EL (cell line): ENCODE measurements at places on chromosomes 6 and 20.

- peak; percentile 78 for DNase-seq
These were observed 213.9 kb upstream of the STXBP5 start for GRCh38 chr6:146990284-146990683.

DNA sequence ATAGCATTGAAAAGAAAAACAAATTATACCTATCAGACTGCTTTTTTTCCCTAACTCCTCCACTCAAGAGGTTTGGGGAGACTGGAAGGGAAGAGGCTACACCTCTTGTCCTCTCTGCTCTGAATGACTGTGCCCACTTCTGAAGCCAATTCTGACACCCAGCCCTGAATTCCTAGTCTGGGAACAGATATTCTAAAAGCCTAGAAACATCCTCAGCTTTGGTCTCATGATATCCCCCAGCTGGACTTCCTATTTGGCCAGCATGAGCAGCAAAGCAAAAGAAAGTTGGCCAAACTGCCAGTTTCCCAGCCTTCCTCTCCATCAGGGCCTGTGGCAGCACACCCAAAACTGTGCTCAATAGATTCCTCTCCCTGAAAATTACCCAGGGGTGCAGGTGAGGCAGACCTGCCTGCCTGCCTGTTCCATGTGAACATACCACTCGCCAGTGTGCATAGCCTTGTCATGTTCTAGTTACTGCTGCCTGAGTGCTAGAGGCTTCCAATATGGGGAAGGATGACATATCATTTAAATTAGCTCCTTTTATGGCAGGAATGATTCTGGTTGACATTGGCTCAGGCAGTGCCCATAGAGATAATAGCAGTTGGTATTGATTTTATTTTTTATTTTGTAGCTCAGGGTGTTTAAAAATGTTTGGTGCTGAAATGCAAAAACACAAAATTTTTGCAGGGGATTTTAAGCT, 152.1 kb upstream of the RIN2 start:
- no peak for DNase-seq

DNA sequence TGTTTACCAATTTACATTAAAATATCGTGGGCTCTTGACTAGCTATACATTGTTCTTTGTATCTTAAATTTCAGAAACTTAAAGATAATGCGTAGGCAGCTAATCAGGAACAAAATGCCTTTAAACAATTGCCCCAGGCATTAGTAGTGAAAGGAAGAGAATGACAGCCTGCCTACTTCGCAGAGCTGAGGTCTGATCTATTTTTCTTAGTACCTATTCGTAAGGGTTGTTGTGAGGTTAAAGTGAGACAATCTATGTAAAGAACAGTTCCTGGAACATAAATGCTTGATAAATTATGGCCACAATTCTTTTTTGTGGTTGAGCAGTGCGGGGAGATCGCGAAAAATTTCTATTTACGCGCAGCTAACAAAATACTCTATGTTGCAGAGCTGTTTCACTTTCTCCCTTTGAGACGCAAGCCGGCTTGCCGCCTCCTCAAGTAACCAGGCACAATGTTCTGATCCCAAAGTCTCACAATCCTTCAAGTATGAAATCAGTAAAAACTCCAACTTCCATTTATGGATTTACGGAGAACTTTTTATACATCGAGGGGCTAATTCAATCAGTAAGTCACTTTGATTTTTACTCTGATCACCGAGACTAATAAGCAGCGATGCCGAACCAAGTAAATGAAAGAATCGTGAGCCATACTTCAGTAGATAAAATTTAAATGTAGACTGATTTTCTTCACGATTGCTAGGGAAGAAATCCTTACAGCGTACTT, 878 bp upstream of the PNRC1 start:
- DNase-seq: peak; percentile 65

DNA sequence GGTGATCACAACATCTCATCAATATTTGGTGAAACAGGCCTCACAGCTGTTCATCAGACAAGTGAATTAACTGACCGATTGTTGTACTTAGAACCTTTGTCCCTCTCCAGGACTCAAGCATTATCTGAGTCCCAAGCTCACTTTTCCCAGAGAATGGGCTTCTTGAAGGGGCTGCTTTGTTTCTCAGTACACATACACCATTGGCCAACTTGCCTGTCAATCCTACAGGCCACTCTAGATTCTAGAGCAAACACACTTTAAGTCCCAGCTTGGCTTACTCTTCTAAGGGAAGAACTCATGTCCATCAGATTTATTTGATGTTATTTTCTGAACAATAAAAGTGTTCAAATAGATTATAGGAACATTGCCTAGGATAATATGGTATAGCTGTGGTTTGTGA, 249.5 kb downstream of the BCKDHB start:
- no peak for DNase-seq

DNA sequence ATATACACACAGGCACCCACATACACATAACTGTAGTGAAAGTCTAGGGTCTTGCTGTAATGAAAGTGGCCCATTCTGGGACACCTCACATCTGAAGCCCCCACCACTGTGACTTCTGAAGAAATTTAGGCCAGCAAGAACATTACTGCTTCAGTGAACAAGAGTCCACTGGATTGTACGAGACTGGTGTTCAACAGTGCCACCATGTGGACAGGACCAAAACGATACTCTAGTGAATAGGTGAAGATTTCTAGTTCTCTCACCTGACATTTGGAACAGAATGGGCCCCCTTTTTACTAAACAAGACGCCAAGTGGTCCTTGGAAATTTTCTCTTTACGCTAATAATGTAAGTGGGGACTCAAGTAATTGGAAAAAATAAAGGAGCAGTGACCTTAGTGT, 156.9 kb downstream of the MAFB start:
- no peak for DNase-seq

DNA sequence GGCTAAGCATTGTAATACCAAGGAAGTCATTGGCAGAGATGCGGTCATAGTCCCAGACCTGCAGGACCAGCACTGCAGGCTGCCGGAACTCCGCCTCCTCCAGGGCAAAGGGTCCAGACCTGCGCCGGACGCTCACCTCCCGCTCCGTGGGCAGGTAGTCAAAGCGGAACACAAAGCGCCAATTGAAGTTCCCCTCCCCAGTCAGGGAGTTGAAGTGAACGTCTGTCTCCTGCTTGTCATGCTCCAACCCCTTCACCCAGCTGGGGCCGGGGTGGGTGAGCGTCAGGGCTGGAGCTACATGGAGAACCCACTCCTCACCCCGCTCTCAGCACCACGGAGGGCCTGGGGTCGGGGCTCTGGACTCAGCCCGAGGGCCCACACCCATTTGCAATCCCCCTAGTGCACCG, 18.2 kb downstream of the ERGIC3 start:
- DNase-seq: no peak

GRCh38 chr6:167550941-167551627, 226.2 kb downstream of the TTLL2 start:
- no peak for DNase-seq

DNA sequence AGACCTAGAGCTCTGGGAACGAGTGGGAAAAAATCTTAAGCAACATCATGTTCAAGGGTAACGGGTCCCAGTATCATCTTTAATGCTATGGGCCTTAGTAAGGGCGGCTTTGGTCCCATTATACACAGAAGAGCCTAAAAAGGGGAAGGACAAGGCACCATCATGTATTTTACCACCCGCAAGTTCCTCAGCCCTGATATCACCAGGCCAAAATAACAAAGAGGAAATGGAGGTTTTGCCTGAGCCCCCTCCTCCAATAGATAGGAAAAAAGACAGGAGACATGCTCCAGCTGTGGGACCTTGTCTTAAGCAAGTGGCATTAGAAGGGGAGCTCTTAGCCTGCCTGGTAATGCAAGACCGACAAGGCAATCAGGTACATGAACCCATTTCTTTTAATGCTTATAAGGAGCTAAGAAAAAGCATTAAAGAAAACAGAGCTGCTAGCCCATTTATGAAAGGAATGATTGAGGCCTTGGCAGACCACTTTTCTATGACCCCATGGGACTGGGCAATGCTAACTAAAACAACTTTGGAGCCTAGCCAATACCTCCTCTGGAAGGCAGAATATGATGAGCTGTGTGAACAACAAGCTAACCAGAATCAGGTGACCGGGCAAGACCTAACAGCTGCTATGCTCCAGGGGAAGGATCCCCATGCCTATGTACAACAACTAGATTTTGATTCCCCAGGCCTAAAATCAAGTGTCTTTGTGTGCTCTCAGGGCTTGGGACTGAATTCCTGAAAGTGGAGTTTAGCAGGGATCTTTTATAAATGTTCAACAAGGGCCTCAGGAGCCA, 23.2 kb downstream of the HLA-DPA1 start:
- DNase-seq: no peak

DNA sequence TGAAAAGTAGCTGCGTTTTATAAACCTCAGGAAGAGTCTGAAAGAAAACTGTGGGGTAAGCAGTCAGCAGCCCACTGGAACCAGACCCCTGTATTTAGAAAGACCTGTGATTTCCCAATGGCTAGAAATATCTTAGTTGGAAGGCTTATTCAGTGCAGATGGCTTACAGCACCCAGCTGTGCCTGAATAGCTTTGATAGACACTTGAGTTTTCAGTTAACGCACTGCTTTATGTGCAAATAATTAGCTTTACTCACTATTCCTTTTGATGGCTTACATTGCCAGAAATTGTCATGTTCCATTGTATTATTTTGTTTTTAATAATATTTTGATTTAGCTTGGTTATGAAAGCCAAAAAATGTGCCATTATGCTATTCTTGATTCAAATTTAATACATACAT, 465.3 kb upstream of the SYNCRIP start:
- no peak for DNase-seq

DNA sequence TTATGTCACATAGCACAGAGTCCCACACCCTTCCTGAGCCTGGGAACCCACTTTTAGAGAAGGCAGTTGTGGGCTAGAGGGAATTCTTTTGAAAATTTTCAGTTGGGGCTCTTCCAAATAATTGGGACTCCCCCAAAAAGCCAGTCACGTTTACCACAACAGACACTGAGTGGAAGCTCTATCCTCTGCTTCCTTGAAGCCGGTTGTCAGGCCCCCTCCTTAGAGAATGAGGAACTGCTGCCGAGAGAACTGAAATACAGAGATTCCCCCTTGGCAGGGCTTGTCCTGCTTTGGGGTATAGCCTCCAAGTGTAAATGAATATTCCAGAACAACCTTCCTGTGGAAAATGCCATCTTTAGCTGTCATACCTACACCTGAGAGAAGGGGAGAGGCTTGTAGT, 2.7 kb upstream of the JAG1 start:
- DNase-seq: no peak

DNA sequence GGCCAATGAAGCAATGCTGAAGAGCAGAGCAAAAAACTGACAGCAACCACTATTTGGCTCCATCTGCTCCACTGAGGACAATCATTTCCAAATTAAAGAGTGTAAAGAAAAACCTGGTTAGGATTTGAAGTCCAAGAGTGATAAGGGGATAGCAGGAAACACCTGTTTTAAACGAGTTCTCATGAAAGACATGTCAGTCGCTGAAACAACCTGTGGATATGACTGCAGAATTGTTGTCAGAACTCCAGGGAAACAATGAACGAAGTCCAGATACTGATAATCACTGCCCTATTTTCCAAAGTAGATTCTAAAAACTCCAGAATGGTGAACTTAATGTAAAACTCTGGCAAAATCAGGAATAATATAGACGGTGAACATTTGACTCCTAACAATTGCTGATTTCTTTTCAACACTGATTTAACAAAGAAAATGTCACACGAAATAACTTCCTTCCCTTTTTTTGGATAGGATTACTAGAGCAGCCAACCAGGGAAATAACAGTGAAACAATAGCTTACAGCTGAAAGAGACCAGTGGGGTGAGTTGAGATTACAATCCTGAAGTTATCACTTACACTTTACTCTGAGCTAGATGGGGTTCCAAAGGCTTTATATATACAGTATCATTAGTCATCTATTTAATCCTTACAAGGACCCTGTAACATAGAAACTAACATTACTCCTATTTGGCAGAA, 83.7 kb downstream of the ELOVL5 start:
- DNase-seq: no peak

- DNase-seq: no peak
These were observed 33.4 kb downstream of the EFCAB8 start for GRCh38 chr20:32891926-32892660.

GRCh38 chr20:9359561-9360308, 154.7 kb upstream of the LAMP5 start:
- DNase-seq: peak; percentile 66

DNA sequence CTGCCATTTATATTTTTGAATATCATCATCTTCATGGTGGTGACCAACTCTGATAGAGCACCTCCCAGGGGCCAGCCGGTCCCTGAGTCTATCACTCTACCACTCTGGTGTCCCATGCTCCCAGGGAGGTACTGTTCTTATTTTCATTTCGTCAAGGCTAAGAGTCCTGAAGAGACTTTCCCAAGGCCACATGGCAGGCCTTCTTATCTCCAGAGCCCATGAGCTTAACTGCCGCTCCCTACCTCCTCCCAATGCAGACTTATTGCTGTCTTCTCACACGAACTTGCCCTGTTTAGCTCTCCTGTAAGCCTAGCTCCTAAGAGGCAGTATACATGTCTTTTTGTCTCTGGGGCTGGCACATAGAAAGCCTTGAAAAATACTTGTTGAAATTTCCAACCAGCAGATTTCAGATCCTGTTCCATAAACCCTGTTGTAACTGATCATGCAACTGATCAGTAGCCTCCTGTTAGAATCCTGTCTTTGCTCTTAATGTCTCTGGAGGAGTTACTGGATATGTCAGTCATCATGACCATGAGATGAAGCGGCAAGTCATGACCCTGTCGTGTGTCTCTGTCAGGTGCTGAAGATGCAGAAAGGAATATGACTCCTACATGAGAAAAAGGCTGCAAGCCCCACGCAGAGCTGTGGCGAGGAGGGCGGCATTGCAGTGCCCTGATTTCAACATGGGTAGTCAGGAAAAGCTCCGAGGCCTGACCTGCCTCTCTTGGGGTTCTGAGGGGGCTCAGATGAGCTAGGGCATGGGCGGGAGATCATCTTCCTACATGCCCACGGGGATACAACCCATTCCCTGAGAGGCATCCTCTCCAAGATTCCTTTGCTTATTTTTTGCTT, 60.0 kb downstream of the TTI1 start:
- no peak for DNase-seq

DNA sequence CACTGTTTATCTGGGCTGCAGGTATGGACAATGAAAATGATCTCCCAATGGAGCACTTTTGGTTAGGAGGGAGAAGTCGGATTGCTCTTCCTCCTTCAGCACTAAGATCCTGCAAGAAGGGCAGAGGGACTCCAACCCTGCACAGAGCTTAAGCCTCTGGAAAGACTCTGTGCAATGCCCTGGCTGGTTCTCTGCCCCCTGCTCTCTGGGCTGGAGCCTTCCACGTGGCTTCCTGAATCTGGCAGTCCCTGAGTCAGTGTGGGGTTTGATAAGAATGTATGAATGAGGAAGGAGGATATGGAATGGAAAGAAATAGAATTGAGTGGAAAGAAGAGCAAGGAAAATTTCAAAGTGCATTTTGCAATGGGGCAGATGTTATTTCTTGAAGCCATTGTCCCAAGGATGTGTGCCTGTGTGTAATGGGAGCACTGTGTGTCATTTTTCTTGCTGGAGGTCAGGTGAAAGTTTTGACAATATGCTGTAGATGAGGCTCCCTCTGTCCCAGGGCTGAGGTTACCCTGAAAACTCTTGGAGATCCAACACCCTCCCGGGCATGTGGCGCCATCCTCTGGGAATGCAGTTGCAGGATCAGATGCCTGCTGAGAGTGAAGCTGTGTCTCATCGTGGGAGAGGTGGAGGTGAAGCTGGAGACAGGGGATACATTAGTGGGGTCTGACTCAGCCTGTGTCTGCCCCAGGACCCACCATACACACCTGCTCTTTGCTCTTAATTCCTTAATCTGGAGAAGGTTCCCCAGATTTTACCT, 16.3 kb upstream of the CST9L start:
- no peak for DNase-seq
